Neural progenitor cell (in vitro differentiated cells): ENCODE measurements at places on chromosomes 7 and 10. TPM values are rescaled to one million over a fixed set of nuclear protein-coding genes. Genes with fewer than 3 reads are reported as not detected.

TRIL gene
- 8.5 and 14.3 TPM in 2 replicates for total RNA-seq

HOXA2 gene
- total RNA-seq, result not detected in 2 replicates

IFIT2 gene
- 0.06 and 0.22 TPM in 2 replicates for total RNA-seq

- no peak for DNase-seq
Observed at GRCh38 chr7:35553519-35553918, 141.4 kb downstream of the HERPUD2 start.

GRCh38 chr7:106062521-106062931 lies 49.6 kb downstream of the SYPL1 start:
- DNase-seq, result no peak

DNA sequence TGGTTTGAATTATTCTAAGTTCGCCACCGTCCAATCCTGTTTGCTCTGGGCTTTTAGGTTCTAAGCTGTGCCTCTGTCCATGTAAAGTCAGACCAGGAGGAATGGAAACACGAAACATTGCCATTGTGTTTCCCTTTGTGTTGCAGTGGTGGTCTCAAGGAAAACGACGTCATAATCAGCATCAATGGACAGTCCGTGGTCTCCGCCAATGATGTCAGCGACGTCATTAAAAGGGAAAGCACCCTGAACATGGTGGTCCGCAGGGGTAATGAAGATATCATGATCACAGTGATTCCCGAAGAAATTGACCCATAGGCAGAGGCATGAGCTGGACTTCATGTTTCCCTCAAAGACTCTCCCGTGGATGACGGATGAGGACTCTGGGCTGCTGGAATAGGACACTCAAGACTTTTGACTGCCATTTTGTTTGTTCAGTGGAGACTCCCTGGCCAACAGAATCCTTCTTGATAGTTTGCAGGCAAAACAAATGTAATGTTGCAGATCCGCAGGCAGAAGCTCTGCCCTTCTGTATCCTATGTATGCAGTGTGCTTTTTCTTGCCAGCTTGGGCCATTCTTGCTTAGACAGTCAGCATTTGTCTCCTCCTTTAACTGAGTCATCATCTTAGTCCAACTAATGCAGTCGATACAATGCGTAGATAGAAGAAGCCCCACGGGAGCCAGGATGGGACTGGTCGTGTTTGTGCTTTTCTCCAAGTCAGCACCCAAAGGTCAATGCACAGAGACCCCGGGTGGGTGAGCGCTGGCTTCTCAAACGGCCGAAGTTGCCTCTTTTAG lies 46.3 kb upstream of the DMBT1 start:
- no peak for DNase-seq

DNA sequence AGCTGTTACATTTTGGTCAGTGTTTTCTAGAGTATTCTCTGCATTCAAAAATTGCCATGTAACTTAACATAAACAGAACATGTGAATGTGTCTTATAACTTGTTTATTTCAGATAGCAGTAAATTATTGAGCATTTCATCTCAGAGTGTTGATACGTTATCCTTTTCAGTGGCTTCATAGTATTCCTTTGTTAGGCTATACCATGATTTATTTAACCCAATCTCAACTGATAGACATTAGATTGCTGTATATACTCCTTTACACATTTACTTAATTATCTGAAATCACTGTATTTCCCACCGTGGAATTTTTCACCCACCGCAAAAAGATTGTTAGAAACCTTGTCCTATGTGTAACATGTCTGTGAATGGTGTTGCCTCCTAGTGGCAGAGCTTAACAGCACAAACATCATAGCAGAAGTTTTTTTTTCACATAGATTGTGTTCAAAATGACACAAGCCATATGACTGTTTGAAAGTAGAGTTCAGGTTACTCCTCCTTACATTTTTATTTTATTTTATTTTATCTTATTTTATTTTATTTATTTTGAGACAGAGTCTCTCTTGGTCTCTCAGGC lies 21.4 kb downstream of the SLF2 start:
- no peak for DNase-seq

GRCh38 chr7:64626557-64626956 lies 39.4 kb upstream of the ZNF107 start:
- DNase-seq, result no peak

DNA sequence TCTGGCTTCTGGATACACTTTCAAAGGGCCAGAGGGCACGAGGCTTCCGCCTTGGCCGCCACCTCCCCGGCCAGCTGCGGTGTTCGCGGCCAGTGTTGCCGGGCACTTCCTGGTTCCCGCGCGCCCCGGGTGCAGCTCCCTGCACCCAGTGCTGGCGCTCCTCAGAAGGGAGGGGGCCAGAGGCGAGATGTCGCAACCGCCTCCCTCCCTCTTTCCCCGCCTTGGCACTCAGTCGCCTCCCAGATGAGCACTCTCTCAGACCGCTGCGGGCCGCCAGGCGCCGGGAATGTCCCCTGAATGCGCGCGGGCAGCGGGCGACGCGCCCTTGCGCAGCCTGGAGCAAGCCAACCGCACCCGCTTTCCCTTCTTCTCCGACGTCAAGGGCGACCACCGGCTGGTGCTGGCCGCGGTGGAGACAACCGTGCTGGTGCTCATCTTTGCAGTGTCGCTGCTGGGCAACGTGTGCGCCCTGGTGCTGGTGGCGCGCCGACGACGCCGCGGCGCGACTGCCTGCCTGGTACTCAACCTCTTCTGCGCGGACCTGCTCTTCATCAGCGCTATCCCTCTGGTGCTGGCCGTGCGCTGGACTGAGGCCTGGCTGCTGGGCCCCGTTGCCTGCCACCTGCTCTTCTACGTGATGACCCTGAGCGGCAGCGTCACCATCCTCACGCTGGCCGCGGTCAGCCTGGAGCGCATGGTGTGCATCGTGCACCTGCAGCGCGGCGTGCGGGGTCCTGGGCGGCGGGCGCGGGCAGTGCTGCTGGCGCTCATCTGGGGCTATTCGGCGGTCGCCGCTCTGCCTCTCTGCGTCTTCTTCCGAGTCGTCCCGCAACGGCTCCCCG lies at the start of gene FFAR4:
FFAR4 (plus strand) TSS at position 231 of the 842 bp plus-strand sequence; CDS start at position 287, 56 bp downstream.
- peak; percentile 69 for DNase-seq
